ENCODE measurements at places on chromosomes 2 and 18. TPM values are rescaled to one million over a fixed set of nuclear protein-coding genes. Genes with fewer than 3 reads are reported as not detected.
A peak's percentile ranks its signal among the peaks of the same experiment; 100 is the strongest.

GRCh38 chr2:176931588-176932563 is 280.7 kb upstream of the HNRNPA3 start:
- DNase-seq = no peak

DNA sequence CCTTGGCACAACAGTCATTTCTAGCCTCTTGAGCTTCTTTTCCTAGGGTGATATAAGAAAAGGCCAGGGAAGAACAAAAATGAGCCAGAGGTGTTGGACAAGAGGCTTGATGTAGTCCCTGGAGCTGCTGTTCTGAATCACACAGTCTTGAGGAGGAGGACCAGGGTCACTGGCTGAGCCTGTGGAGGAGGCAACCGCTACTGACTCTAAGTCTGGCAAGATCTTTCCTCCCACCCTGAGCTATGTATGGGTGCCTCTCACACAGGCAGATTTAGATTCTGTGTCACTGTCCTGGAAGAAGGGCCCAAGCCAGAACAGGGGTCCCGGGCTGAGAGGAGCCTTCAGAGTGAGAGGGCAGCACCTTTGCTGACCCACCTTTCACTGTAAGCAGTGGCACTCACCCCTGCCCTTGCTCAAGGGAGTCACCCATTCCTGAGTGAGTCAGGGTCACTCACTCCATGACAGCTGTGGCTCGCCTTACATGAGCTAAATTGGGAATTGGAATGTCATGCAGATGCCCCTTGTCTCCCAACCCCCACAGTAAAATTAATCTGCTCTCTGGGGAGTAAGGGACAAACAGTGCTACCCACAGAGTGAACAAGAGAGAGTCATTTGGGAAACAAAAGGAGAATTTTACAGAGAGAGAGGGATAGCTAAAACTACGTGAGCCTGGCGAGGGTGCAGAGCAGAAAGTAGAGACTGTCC is at the start of gene TRIM54:
TSS of gene TRIM54 (plus strand) at position 575 of the 705 bp plus-strand sequence. CDS start 303 bp downstream, outside the sequence.
- no peak for DNase-seq

The C2orf72 gene
- total RNA-seq = 0.20 TPM

The MYL12A gene
- 437 TPM for total RNA-seq

The RNF144A gene
- total RNA-seq = 93.1 TPM

DNA sequence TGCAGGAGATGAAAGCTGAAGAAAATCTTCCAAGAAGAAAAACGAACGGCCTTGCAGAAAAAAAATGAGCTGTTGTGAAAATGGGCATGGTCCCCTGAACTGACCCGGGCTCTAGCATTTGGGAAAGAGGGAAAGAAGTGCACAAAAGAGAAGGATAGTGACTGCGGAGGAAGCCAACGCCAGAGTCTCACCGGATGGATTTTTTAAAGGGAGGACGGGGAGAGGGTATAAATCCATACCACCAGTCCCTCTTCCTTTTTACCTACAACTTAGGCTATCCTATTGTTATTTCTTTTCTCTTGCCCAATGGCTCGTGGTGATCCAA is 601 bp downstream of the WDR35 start:
- DNase-seq = no peak

- DNase-seq = no peak
Observed at GRCh38 chr2:234745347-234745746, 206.5 kb upstream of the SH3BP4 start.

DNA sequence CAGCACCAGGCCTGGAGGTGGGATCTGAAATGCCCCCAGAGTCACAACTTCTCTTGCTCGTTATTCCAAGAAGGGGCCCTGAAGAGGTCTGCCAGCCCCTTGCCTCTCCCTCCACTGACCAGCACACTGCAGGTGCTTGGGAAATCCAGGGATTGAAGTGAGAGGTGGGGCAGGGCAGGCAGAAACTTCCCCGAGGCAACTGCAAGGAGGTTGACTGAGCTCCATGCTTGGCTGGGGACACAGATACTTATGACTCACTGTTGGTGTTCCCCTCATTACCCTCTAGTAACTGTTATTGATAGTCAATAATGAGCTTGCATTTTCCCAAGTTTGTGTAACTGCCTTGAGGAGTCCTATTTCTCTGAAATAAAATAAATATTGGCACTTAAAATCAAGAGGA is 47.5 kb downstream of the MARCO start:
- DNase-seq = no peak

GRCh38 chr2:156647377-156648010 is 211.3 kb downstream of the GPD2 start:
- DNase-seq = no peak

- DNase-seq = no peak
Observed at GRCh38 chr2:215003001-215003400, 135.4 kb downstream of the ABCA12 start.

- no peak for DNase-seq
Observed at GRCh38 chr2:69175790-69176715, 163.1 kb downstream of the ANTXR1 start.

The CKAP2L gene
- total RNA-seq = 0.98 TPM

DNA sequence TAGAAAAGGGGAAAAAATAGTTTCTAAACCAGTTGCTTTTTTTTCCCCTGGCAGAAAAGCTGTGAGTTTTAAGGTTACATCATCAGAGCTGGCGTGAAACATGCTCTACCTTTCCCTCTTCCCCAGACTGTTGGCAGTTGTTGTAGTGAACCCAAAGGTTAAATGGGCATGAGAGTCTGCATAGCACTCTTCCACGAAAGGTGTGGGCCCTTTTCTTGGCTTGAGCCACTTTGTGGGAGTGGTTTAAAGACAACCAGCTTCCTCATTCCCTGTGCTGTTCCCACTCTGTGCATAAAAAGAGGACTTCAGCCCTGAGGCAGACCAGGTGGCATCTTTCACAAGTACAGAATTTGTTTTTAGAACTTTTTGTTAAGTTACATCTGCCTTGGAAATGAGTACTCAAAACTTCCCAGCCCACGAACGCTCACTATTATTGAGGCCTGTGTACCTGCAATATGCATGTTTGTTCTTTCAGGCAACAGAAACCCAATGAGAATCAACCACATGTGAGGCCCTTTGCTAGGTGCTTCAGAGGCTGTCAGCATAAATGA is 243.8 kb downstream of the BABAM2 start:
- DNase-seq = no peak

The DNAJC5G gene
- total RNA-seq = not detected

DNA sequence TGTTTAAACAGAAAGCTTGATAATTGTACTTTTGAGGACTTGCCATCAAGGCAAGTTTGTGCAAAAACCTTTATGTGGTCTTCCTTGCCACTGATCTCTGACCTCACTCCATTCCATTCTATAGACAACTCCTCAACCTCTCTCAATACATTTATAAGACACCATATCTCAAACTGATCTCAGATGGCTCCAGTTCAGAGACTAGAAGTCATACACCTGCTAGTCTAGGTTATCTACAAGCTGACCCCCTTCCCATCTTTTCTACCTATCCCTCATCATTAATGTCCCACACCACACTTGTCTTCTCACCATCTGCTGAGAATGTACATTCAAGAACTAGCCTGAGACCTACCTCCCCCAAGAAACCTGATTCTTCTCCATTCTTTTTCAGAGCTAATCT is 113.1 kb downstream of the METTL8 start:
- DNase-seq = no peak

- DNase-seq = no peak
Observed at GRCh38 chr2:216235462-216235861, 126.3 kb downstream of the XRCC5 start.

DNA sequence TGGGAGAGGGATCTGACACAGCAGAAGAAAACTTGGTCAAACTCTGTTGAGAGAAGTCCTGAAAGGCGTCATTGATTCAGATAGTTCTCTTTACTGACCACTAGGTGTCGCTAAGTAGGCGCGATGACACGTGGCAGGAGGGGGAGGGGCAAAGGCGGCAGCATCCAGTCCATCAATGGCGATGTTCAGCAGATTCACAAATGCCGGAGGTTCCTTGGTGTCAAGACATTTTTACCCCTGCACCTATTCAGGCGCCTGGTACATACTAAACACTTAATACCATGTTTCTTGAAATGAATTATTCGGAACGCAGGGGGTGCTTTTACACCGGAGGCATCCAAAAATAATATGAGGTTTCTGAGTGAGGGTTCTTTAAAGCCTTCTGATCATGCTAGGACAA is 3.0 kb upstream of the PLEK start:
- peak; percentile 57 for DNase-seq

The NOSTRIN gene
- total RNA-seq = 0.82 TPM

The LAMA1 gene
- not detected for total RNA-seq

DNA sequence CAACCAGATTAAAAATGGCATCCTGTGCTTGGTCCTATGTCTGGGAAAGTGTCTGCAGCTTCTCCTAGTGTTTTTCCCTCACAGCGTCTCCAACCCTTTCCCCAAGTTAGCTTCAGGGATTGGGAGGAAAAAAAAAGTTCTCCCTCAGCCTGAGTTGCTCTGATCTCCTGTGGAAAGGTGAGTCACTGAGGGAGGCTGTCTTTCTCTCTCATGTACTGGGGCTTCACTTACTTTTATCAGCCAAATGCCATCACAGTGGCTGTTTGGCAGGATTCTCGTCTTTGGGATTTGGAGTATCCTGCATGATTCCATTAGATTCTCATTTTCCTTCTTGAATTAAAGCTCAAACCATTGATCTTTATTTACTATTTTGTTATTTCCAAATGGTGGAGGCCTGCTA is 18.1 kb downstream of the GTF2A1L start:
- no peak for DNase-seq

DNA sequence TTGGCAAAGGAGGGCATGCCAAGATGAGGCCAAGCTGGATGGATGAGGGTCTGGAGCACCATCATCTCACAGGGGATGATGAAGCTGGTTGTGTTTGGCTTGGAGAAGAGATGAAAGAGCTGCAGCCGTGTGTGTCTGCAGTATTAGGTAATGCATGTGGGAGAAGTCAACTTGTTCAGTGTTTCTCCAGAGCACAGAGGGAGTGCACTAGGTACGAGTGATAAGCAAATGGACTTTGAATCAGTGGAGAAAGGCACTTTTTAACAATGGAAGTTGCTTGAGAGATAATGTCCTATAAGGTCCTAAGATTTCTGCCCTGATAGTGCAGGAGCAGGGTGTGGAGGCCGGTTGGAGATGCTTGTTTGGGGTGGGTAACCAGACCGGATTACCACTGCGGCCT is 36.0 kb downstream of the SLC14A2 start:
- DNase-seq = no peak

DNA sequence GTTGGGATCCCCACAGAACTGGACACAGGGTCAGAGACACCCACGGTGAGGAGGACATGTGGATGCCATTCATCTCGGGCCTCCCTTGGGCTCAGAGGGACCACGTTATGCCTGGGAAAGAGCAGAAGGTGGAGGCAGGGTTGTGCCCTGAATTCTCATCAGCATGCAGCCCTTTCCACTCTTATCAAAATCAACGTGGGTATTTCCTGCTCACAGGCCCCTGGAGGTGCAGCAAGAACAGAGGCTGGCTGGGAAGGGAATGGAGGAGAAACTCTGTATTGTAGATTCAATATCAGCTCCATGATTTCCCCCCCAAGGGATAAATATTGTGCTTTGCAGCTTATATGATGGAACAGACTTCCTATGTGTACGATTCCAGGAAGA is 90.9 kb downstream of the SETBP1 start:
- no peak for DNase-seq

DNA sequence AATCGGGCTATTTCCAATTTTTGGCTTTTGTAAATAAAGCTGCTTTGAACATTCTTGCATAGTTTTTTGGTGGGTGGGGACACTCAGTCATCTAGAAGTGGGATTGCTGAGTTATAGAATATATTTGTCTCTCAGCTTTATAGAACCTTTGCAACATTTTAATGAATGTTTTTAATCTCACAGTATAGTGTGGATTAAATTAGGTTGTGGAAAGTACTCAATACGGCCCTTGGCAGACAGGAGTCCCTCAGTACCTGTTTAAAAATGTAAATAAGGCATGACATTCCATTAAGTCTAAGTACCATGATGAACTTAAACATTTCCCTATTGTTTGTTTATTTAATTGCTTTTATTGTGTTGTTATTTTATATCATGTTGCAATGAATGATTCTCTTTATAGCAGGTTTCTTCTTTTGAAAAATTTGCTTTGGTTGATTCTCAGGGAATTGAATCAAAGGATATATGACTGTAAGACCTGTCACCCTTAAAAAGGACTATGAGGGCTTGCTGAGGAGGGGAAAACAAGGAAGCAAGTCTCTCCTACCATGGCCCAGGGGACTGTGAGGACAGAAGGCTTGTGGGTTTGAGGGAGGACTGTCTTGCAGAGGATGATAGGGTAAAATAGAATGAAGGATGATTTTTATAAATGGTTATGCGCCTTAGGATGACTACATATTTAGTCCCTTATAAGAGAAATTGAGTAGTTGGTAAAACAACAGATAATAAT is 165.1 kb downstream of the RPIA start:
- DNase-seq = no peak

- DNase-seq = no peak
Observed at GRCh38 chr18:48996901-48997463, 46.2 kb upstream of the SMAD7 start.

- DNase-seq = no peak
Observed at GRCh38 chr18:40249390-40250080, 1705.5 kb upstream of the PIK3C3 start.

DNA sequence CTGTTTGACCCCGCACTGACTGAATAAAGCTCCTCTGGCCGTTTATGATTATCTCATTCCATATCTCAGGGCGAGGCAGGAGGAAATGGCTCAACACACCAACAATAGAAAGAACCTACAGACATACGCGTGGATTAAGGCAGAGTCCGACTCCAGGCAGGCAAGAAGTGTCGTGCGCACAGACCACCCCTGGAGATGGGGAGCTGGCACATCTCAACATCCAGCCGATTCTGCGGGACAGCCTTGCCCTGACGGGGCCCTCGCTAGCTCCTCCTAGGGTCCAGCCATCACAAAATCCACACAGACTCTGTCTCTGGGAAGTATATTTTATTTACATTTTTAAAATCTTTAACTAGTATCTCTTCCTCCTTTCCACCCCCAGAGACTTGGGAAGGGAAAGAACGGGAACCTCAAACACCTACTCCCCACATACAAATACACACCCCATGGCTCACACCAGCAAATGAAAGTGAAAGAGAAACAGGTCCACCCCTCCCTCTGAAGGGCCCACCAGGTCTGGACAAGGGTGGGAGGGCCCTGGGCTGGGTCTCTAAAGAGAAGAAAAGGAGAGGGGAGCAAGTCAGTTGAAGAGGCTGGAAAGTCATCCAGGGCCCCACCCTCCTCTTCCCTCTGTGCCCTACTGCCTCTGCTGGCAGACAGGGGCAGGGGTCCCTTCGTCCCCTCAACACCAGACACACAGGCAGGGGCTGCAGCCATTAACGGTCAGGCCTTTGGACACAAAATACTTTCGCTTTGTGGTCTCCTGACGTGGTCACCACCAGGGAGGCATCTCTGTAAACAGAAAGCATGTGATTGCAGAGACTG is 3.2 kb downstream of the GPBAR1 start:
- DNase-seq = no peak

GRCh38 chr2:100484390-100484789 is 14.1 kb downstream of the NMS start:
- no peak for DNase-seq

GRCh38 chr18:32674491-32674890 is 98.3 kb downstream of the KLHL14 start:
- no peak for DNase-seq

- no peak for DNase-seq
Observed at GRCh38 chr18:55375930-55376329, 212.1 kb downstream of the TCF4 start.

- DNase-seq = no peak
Observed at GRCh38 chr2:210028178-210028577, 25.7 kb downstream of the RPE start.

Data from T-cell (primary cell).